Fibroblast of upper back skin (primary cell): ENCODE measurements at places on chromosomes 4 and X.

GRCh38 chr4:164753873-164754488 is at the start of gene SMIM31:
Gene SMIM31, plus strand, starts transcription at chr4:164754131. Its CDS starts 16,313 bp downstream, at chr4:164770444.
- no peak for DNase-seq

- DNase-seq, result no peak
Measured at GRCh38 chrX:20313899-20314298, 47.2 kb upstream of the RPS6KA3 start.

GRCh38 chrX:103063918-103064434 is at the start of gene BEX1:
Gene BEX1, minus strand, starts transcription at chrX:103064171. Its CDS starts 897 bp downstream, at chrX:103063274.
- DNase-seq, result peak; percentile 14

DNA sequence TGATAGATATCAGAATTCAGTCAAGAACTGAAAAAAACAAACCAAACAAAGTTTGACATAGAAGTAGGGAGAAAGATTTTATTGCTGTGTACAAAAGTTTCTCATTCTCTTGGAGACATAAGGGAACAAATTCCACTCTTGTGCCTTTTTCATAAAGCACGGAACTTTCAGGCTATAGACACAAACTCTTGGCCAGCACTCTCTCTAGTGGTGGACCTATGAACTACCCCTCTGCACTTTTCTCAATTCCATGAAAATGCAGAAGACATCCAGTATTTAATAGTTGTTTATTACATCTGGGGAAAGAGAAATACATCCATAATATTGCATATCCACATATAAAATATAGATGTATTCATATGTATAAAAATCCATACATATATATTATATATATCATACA is 291.6 kb upstream of the HS3ST1 start:
- peak; percentile 52 for DNase-seq

GRCh38 chr4:54526560-54526959 is 131.2 kb upstream of the KIT start:
- no peak for DNase-seq

DNA sequence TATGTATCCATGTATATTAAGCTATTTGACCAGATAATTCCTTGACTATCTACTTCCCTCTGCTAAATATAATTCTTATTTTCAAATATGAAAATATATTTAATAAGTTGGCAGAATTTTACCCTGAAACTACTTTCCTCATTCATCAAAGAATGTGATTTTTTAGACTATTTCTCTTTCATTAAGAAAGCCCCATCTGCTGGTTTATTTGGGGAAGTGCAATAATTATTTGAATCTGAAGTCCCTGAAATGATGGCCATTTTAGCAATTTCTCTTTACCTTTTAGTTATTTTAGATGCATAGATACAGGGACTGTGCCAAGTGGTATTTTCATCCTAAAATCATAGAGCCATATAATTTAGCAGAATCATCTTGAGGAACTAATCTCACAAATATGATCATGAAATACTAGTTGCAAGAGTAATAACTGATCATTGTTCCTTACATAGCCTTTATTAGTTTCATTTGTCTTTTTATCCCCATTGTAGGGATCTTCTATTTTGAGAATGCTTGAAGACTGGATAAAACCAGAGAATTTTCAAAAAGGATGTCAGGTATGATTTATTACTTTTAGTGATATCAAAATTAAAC is 39.0 kb downstream of the ENPEP start:
- peak; percentile 47 for DNase-seq

GRCh38 chr4:15654593-15655222 is 449 bp downstream of the FBXL5 start:
- peak; percentile 28 for DNase-seq

- DNase-seq, result no peak
Measured at GRCh38 chr4:185128272-185129119, 14.6 kb upstream of the SLC25A4 start.

- no peak for DNase-seq
Measured at GRCh38 chrX:24842486-24842885, 148.8 kb downstream of the POLA1 start.

DNA sequence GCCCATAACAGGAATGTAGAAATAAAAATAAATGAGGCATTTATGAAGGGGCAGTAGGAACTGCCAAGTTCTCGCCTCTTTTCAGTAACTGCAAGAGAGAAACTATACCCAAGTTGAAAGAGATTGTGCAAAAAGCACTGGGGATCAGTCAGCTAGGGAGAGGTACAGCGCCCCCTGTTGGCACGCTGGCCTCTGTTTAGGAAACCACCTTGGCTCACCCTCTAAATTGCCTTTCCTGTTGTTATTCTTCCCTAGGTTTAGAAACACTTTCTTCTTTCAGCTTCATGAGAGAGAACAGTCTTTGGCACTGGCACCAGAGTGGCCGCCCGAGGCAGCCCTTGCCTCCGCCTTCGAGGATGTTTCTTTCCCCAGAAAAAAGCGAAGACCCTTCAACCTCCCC is 348.5 kb downstream of the MID1IP1 start:
- DNase-seq, result peak; percentile 32

DNA sequence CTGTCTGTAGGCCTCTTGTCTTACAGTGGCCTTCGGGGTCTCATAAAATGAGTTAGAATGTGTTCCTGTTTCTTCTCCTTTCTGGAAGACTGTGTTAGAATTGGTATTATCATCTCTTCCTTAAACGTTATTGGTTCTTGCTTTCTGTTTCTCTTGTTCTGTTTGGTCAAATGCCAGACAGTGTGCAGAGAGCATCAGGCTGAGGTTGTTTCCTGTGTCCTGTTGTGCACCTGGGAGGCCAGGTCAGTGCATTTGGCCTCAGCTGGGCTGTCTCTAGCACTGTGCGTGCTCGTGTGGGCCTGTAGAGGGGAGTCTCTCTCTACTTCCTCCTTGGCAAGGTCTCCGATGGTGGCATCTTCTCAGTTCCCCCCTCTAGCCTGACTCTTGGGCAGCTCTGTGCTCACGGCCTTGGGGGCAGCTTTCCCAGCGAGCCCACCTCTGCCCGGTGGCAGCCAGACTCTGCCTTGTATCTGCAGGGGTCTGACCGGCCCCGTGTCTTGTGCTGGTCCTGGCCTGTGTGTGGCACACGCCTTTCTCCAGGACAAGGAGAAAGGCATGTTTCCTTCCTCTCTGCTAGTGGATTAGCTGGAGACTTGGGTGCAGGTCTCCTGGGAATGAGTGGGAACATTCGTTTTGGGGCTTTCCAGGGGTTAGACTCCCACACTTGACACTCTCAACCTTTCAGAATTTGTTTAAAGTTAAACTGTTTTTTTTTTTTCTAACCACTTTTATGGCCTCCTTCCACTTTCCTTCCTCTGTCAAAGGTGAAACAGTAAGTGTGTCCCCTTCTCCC is 62.3 kb downstream of the FAM193A start:
- no peak for DNase-seq

- no peak for DNase-seq
Measured at GRCh38 chr4:89722517-89722916, 114.4 kb downstream of the SNCA start.

- no peak for DNase-seq
Measured at GRCh38 chr4:87321888-87322287, 794 bp downstream of the HSD17B13 start.

DNA sequence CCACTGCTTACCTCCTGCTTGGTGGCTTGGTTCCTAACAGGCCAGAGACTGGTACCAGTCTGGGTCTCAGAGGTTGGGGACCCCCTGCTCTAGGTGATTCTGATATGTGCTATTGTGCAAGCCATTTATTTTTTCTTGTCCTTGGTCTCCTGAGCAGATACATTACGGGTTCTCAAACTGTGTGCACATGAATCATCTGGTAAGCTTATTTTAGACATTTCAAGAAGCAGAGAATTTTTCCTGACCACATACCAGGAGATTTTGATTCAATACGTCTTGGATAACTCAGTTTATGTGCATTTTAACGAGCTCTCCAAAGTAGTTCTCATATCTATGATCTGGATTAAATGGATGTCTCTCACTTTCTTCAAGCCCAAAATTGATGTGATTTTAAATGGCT is 77.2 kb downstream of the FHIP1A start:
- DNase-seq, result peak; percentile 83

DNA sequence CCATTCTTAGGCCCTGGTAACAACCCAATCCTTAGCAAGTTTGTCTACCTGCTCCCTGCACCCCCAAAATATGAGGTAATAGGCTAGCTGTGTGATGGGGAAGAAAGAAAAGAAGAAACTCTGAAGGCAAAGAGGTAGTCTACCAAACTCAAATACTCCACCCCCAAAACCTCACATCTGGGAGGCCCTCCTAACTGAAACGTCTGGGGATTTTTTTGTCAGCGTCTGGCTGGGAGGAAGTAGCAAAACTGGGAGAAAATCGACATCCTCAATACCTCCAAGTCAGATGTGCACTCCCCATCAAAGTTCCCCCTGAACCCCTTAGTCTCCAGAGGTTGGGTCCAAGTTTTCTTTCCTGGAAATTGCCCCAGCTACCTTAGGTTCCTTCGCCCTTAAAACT is 1.0 kb downstream of the LAMP2 start:
- DNase-seq, result no peak

DNA sequence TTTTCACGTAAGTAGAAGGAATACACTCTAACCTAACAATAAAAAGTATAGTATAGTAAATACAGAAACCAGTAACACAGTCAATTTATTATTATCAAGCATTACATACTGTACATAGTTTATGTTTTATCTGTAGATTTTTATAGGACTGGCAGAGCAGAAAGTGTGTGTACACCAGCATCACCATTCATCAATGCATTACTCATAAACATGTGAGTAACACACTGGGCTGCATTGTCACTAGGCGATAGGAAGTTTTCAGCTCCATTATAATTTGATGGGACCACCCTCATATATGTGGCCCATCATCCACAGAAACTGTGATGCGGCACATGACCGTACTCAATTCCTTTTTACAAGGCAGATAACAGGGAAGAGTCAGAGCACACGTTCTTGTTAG is 137.8 kb upstream of the RBPJ start:
- DNase-seq, result peak; percentile 25

DNA sequence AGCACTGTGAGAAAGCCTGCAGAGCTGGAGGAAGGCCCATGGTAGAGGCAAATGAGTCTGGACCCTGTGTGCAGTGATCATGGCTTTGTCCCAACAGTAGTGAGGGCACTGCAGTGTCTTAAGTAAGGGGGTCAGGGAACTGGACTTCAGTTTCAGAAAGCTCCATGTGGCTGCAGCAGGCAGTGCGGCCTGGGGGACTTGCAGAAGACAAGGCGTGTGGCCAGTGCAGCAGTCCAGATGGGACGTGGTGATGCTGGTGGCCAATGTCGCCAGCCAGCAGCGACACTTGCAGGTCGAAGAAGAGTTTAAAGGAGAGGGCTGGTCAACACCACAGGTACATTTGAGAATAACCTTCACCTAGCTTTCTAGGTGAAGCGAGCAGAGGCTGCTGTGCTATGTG is 113.4 kb downstream of the ZNF827 start:
- DNase-seq, result no peak

DNA sequence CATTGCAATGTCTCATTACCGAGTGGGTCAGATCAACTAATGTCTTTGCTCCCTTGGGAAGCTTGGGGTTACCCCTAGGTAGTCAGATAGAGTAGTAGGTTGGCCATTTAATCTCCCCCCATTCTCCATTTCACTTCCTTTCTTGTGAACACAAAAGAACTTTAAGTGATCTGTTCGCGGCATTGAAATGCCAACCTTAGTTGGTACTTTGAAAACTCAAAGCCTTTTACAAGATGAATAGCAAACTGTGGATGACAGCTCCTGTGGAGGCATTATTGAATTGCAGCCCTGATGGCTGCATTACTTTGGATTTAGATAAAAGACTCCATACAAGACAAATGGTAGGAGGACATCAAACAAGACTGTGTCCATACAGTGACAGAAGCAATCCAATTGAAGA is 469.1 kb downstream of the GBA3 start:
- DNase-seq, result no peak

DNA sequence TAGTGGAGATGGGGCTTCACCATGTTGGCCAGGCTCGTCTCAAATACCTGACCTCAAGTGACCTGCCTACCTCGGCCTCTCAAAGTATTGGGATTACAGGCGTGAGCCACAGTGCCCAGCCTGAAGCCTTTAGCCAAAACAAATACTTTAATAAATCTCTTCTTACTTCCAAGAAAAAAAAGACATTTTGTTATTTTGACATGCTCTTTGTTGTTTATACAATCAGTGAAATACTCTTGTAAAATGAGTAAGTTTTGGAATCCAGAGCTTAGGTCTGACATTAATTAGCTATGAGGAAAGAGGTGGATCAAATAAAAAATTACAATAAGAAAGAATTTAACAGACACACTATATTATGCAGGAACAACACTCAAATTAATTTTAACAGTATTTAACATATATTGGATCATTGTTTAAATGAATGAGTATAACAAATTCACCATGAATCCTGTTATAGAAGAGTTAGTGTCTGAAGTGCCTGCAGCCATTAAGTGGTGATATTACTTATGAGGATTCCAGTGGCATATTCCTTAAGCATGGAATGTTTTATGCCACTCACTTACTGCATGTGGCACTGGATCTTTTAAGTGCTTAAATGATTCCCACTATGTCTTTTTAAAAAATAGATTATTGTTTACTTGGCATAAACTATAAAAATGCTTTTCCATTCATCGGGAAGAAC is 260.1 kb upstream of the GIMD1 start:
- DNase-seq, result no peak

- DNase-seq, result peak; percentile 5
Measured at GRCh38 chrX:8879750-8880149, 78.6 kb upstream of the FAM9A start.

- DNase-seq, result no peak
Measured at GRCh38 chrX:107711521-107712181, 63.9 kb downstream of the TSC22D3 start.

GRCh38 chr4:155140889-155141288 is 67.5 kb upstream of the NPY2R start:
- DNase-seq, result no peak

GRCh38 chrX:499870-500364 is 113.2 kb upstream of the PPP2R3B start:
- no peak for DNase-seq

GRCh38 chr4:62871078-62871477 is 1538.2 kb downstream of the TECRL start:
- no peak for DNase-seq

DNA sequence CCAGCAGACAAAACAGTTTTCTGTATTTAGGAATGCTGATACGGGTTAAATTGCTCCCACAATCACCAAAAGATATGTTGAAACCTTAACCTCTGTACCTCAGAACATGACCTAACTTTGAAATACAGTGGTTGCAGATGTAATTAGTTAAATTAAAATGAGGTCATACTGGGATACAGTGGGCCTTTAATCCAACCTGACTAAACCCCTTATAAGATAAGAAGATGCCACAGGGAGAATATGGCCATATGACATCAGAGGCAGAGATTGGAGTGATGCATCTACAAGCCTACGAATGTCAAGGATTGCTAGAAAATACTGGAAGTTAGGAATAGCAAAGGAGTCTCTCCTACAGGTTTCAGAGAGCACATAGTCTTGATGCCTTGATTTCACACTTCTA is 32.1 kb upstream of the PARM1 start:
- no peak for DNase-seq

DNA sequence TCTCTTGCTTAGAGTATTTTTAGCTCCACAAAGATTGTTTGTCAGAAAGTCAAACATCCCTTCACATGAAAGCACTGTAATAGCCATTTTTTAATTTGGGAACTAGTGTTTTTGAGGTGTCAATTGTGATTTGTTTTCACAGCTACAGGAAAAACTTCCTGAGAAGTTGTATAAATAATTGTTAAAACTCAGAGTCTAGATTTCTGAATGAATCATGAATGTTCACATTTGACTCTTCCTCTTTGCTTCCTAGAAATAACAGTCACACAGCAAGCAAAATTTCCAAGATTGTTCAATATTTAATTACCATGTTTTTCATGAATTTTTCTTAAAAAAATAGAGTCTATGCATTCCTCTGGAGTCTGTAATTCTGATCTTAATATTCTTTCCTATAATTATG is 156.9 kb upstream of the SLC7A11 start:
- no peak for DNase-seq
